Stimulated activated CD4-positive, alpha-beta T cell treated with anti-CD3 and anti-CD28 coated beads, TNF-alpha, amount 100 ng/mL, for 24 hours (primary cell): ENCODE measurements at places on chromosomes 2 and 18.
A peak's percentile ranks its signal among the peaks of the same experiment; 100 is the strongest.

DNA sequence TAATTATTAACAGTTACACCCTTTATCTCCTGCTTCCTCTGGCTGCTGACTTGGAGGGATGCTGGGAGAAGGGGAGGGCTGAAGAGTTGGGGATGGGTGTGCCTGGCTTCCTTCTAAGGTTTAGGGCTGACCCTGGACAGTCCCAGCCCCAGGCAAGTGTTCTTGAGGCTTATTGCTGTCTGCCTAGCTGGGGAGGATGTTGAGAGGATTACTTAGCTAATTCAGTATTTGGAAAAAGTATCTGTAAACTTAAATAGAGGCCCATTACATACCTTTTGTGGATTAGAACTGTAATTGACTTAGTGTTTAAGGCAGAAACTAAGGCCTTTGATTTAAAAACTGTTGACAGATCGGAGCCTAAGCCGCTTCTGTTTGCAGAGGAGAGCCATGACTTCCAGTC lies 67.6 kb downstream of the AGAP1 start:
- DNase-seq: no peak

DNA sequence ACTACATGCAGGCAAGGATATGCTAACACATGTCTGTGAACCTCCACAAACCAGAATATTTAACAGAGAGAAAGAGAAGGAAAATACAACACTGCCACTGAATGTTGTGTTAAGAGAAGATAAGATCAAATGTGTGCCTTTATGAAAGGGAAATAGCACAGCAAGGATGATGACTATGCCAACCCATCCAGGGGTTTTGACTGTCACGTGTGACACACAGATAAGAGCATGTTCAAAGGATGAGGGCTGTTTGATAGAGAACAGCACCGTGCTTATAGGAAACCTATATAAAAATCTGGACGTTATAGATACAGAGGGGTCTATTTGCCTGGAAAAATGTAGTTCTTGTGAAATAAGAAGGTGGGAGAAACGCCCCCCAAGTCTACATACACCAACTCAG lies 911.8 kb downstream of the CPS1 start:
- no peak for DNase-seq

- DNase-seq: no peak
These were observed 106.9 kb upstream of the SP3 start for GRCh38 chr2:174072069-174072468.

- DNase-seq: peak; percentile 20
These were observed at the start of gene IL1R1 for GRCh38 chr2:102141970-102142828. IL1R1 (plus strand) TSS chr2:102142746; CDS start chr2:102157725, 14,979 bp downstream.

DNA sequence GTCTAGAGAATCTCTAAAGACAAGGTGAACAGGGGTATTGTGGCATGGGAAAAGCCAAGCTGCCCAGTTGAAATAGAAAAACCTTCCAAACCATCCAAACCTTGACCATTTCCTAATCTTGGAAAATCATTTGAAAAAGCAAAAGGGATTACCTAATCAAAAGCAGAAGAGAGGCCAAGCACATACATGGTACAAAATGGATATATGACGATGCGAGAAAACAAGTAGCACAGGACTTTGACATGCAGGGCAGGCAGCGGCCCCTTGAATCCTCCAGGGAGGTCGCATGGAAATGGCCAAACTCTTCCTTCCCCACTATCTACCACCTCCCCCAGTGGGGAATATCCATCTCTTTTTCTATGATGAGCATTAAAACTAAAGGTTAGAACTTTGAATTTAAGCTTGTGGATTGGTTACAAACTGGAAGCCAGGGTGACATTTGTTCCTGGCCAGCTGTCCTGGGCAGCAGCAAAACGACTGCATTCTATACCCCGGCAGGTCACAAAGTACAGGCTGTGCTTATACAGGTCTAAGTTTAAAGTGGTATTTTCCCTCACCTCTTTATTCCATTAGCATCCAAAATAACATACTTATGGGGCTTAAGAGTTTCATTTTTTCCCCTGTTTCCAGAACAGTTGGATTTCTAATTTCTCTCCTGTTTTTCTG lies 24.7 kb downstream of the MYOM1 start:
- no peak for DNase-seq

- no peak for DNase-seq
These were observed 29.3 kb upstream of the CEP68 start for GRCh38 chr2:65026704-65027464.

DNA sequence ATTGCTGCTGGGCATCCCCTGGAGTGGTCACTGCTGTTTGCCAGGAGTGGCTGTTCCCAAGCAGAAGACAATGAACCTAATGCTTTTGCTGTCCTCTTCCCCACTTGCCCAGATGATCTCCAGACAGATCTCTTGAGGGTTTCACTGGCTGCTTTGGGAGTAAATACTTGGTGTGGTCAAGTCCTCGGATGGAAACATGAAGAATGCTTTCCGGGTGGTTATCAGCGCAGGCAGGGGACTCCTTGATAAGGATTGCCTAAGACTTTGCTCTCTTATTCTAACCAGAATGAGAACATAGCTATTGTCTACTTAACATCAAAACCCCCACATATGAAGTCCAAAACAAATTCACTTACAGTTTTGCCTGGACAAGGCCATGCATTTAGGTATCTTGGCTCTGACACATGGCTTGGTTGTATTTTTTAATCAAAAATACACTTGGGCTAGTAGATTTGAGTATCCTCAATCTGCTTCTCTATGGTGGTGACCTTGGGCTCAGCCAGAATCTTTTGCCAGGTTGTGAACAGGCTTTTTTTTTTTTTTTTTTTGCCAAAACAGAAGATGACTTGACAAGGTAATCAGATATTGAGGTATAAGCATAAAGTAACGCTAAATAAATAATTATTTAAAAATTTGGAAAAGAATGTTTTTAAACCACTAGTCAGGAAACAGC lies 34.8 kb upstream of the MYO3B start:
- DNase-seq: no peak

- no peak for DNase-seq
These were observed 1.7 kb downstream of the ITGA4 start for GRCh38 chr2:181458871-181459270.

DNA sequence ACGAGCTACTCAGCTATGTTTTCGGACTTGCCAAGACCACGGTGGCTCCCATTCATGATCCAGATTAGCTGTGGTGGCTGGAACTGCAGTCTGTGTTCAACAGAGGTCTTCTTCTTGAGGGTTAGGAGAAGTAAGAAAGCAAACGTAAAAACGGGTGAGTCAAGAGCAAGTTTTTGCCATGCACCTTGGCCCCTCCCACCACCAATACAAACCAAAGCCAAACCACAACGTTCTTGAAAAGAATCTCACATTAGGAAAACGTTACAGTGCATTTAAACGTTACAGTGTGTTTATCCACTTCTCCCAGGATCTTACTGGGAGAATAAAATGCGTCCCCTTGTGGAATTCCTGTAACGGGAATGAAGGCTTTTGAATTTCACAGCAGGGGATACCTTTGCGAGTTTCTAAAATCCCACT lies 725 bp downstream of the FBXO48 start:
- peak; percentile 38 for DNase-seq

DNA sequence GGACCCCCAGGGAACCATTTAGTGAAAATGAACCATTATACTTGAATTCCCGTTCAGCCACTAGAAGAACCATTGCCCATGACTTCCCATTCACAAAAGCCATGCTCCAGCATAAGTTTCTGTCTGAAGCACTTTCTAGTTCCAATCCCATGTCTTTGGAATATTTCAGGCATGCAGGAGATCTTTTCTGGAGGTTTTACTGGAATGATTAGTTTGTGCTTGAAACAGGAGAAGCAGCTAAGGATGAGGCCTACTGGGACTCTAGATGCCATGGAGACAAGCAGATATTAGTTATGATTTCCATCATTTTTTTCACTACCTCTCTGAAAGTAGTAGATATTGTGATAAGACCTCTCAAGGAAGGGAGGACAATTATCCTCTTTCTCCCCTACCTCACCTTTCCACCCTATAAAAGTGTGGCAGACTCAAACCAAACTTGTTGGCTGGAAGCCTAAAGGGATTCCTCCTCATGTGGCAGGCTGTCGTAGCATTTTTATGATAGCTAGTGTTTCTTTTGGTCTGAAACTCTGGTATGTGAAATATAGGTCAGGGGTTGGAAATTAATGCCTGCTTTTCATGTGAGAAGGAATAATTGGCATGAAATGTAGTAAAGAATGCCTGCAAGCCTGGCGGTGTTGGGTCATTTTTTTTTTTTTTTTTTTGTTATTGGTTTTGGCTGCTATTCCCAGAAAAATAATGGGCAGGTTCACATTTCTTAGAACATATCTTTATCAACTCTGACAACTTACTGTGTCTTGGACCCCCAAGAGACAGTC lies 29.3 kb upstream of the MMADHC start:
- no peak for DNase-seq

DNA sequence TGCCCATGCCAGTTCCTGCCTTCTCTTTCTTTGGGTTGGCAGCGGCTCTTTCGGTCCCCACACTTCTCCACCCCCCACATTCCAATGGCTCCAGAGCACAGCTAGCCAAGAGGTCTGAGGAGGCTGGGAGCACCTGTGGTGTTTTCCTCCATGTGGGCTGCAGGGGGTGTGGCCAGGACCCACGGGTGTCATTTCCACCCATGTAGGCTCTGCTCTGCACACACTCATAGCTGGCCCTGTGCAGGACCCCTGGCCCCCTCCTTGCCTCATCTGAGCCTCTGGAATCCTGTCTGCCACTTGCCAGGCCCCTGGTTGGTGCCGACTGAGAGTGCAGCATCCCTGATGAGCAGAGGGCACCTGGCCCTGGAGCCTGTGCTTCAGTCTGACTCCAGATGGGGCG lies 46.3 kb downstream of the DYSF start:
- no peak for DNase-seq

- DNase-seq: no peak
These were observed 120.3 kb upstream of the CAPN13 start for GRCh38 chr2:30927465-30928075.

DNA sequence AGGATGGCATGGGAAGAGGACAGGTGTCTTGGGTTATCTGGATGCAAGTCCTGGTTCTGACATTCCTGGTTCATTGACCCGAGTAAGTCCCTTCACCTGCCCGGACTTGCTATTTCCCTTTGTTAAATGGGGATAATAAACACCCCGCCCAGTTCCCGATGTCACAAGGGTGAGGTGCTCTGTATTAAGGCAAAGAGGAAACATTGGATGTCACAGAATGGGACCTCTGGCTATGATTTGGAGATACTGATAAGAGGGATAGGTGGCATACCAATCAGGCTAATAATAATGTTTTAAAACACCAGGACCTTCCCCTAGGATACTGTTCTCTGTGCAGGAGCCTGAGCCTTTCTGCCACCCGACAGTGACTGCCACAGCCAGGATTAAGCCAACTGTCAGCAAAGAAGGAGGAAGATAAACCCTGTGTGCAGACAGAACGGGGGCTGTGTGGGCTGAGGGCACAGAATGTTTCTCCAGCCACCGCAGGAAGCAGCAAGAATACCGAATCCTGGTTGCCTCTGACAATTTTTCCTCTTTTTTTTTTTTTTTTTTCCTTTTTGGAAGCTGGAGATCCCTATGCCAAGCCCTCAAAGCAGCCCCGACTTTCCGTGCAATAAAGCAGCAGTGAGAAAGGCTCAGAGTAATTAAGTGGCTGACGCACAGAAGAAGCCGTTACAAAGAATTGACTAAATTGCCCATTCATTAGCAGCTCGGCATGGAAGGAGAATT lies 336.6 kb downstream of the SMAD2 start:
- no peak for DNase-seq

- no peak for DNase-seq
These were observed 21.5 kb upstream of the ATP9B start for GRCh38 chr18:79047556-79048244.

GRCh38 chr2:216789081-216789480 lies 70.8 kb downstream of the TNP1 start:
- no peak for DNase-seq

DNA sequence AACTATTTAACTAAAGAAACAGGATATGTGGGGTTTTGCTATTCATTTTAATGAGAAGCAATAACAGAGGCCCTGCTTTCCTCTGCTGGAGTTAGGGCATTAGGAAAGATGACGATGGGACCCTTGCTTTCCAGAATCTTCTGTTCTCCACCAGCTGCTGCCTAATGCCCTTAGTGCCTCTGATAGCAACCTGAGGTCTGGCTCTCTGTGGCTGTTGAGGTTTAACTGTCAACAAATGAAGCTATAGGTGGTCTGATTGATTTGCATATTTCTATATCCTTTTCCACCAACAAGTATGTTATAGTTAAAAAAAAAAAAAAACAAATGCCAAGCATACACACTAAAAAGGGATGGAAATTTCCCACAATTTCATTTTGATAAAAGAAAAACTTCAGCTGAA lies 115.1 kb upstream of the NCK2 start:
- no peak for DNase-seq

- no peak for DNase-seq
These were observed at the start of gene SIX2 for GRCh38 chr2:45009303-45009927. SIX2 (minus strand) TSS chr2:45009452; CDS start chr2:45009110, 342 bp downstream.

GRCh38 chr18:12154361-12154760 lies 60.7 kb downstream of the ANKRD62 start:
- DNase-seq: no peak

GRCh38 chr2:74228772-74229171 lies 30.4 kb downstream of the MTHFD2 start:
- DNase-seq: no peak

- DNase-seq: no peak
These were observed 88.7 kb downstream of the ADAM23 start for GRCh38 chr2:206531996-206532543.

DNA sequence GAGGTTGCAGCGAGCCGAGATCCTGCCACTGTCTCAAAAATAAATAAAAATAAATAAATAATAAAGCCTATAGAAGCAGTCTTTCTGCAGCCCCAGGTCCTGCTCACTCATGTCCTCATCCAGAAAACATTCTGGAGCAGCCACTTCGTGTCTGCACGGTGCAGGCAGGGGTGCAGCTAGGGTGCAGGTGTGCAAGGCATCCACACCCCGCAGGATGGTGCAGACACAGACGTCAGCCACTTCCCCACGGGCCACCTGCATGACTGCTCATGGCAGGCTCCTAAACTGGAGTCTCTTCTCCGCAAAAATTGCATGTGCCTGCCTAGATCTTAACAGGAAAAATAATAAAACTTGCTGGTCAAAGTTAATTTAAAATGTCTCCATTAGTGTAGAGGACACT lies 80.2 kb upstream of the SNTG2 start:
- no peak for DNase-seq

- no peak for DNase-seq
These were observed 227.5 kb downstream of the SH3RF3 start for GRCh38 chr2:109356324-109357035.

DNA sequence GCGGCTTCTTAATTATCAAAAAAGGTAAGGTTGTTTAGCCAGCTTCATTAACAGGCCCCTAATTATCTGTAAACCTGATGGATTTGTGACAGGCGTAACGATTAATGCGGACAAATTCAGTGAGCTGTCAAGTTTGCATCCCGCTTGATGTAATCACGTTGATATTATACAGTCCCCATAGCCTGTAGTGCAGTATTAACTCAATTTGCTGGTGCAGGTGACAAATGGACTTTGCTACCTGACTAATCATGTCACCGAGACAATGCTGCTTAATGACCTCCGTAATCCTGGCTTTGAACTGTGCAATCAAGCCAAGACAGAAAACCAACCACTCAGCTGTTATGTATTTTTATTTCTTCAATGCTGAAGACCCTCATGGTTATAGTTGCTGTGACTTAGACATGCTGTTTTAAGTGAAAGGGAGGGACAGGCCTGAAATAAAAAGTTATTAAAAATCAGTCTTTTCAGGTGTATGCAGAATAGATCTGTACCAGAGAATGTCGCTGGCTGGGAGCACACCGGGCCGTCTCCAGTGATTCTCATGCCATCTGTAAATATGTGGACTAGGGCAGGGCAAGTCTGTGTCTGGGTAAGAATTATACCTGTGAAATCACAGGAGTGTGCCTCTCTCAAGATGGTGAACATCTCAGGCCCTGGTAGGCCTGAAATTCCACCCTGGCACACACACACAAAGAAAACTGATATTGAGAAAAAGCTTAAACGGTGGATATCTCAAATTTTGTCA lies 4.3 kb downstream of the TSHZ1 start:
- no peak for DNase-seq
